Mesenteric fat pad (tissue), 1 donor: ENCODE measurements at places on chromosomes 4 and X.

- DNase-seq, result peak; percentile 20
These were observed 221.0 kb upstream of the BCOR start for GRCh38 chrX:40318801-40319200.

DNA sequence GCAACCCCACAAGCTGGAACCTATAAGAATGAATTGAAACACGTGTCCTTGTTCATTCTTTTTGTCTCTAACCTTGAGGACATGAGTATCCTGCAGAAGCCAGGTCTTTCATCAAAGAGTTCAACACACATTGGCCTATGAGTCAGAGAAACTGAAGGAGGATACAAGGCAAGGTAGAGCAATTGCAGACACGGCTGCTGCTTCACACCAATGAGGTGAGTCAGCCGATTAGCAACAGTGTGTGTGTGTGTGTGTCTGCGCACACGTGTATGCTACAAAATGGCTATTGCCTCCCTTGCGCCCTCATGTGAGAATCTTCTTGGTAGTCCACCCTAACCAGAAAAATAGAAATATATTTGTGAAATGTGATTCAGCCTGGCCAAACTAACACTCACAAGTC, 1477.7 kb upstream of the IGFBP7 start:
- DNase-seq, result no peak

- DNase-seq, result no peak
These were observed 17.4 kb upstream of the PCSK1N start for GRCh38 chrX:48852857-48853256.

- no peak for DNase-seq
These were observed 1538.2 kb downstream of the TECRL start for GRCh38 chr4:62871078-62871477.

- DNase-seq, result no peak
These were observed 19.9 kb upstream of the KIAA1210 start for GRCh38 chrX:119147486-119147885.

DNA sequence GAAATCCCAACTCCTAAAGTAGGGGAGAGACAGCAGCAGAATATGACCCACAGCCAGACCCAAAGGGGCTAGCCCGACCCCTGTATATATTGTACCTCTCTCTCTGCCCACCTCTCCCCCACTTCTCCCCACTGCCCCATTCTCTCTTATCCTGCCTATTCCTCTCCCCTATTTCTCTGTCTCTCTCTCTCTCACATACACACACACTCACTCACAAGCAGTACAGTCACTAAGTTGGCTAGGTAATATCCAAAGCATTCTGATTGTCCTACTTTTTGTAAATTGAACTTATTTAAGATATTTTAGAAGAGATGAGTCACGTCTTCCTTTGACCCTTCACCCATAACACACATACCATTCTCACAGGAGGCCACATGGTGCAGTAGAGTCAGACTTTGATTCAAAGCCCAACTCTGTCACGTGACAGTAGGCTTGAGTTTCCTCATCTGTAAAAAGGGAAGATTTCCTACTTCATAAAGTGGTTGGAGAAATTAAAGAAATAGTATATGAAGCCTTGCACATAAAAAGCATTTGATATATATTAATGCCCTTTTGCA, 29.5 kb downstream of the SRPX2 start:
- no peak for DNase-seq

- no peak for DNase-seq
These were observed 284.7 kb downstream of the ZNF674 start for GRCh38 chrX:46260499-46260898.
